Epithelial cell of prostate (primary cell): ENCODE measurements at places on chromosomes 6 and 20.

DNA sequence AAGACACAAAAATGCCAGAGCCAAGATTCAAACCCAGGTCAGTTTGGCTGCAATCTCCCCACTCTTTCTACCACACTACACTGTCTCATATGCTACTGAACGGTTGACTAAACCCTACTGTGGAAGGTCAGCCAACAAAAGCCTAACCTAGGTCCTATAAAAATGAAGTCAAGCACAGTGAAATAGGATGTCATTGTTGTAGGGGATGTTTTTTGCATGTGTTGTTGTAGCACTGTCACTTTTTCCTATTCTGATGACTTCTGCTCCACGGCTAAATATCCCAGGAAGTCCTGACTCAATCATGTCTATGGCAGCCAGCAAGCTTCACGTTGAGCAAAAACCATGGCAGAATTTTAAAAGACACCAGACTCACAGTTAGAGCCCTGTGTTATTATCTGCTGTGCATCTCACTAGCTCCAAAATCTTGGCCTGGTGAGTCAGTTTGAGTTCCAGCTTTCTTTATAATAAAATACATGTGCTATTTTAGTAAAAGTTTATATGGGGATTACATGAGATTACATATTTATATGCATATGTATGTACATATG lies 322.1 kb upstream of the NT5E start:
- DNase-seq, result no peak

- no peak for DNase-seq
Observed at GRCh38 chr6:161261325-161261724, 12.5 kb downstream of the AGPAT4 start.

- DNase-seq, result no peak
Observed at GRCh38 chr20:16821211-16822089, 73.3 kb downstream of the OTOR start.

GRCh38 chr20:43530321-43531090 lies 23.0 kb downstream of the L3MBTL1 start:
- DNase-seq, result no peak

GRCh38 chr6:157143890-157144798 lies 179.2 kb downstream of the TMEM242 start:
- DNase-seq, result no peak

DNA sequence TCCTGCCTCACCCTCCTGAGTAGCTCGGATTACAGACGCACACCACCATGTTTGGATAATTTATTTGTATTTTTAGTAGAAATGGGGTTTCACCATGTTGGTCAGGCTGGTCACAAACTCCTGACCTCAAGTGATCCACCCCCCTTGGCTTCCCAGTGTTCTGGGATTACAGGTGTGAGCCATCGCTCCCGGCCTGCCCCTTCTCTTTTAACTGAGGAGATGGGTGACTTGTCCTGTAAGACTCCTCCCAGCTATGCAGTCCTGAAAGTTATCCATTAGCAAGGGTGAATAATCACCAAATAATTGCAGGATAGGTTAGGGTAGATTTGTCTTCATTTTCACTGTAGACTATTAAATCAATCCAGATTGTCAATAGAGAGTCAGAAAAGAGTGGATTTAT lies 40.5 kb upstream of the JARID2 start:
- no peak for DNase-seq

GRCh38 chr20:54774426-54774825 lies 299.0 kb downstream of the DOK5 start:
- DNase-seq, result no peak
